ENCODE measurements at places on chromosomes 1 and 21. TPM values are rescaled to one million over a fixed set of nuclear protein-coding genes. Genes with fewer than 3 reads are reported as not detected.

Gene MAST2
- total RNA-seq: 7.1 TPM

Gene FRRS1
- 0.61 TPM for total RNA-seq

Gene PLPP3
- total RNA-seq: not detected

Gene GPR25
- total RNA-seq: 1.7 TPM

Gene SMIM1
- 1.5 TPM for total RNA-seq

Gene PEAR1
- total RNA-seq: not detected

Gene LYPD8
- not detected for total RNA-seq

Gene EGLN1
- total RNA-seq: 8.5 TPM

Gene TRPM2
- 2.0 TPM for total RNA-seq

Gene CAPN8
- total RNA-seq: 0.43 TPM

Gene KRTAP13-2
- not detected for total RNA-seq

Gene CDK18
- 4.0 TPM for total RNA-seq

GRCh38 chr1:3896396-3897000 lies 3.6 kb downstream of the C1orf174 start:
- DNase-seq: no peak

DNA sequence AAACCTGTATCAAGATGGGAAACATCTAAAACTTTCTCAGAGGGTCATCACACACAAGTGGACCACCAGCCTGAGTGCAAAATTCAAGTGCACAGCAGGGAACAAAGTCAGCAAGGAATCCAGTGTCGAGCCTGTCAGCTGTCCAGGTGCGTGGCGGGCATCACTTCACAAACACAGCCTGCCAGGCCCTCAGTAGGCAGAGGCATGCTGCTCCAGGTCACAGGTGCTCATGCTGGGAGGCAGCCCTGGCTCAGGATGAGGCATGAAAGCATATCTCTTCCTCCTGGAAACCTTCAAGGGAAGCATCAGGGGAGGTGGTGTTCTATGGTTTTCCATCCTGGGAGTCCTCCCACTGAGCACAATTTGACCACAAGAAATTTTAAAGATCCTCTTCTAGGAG lies 6.3 kb downstream of the CD2 start:
- no peak for DNase-seq

DNA sequence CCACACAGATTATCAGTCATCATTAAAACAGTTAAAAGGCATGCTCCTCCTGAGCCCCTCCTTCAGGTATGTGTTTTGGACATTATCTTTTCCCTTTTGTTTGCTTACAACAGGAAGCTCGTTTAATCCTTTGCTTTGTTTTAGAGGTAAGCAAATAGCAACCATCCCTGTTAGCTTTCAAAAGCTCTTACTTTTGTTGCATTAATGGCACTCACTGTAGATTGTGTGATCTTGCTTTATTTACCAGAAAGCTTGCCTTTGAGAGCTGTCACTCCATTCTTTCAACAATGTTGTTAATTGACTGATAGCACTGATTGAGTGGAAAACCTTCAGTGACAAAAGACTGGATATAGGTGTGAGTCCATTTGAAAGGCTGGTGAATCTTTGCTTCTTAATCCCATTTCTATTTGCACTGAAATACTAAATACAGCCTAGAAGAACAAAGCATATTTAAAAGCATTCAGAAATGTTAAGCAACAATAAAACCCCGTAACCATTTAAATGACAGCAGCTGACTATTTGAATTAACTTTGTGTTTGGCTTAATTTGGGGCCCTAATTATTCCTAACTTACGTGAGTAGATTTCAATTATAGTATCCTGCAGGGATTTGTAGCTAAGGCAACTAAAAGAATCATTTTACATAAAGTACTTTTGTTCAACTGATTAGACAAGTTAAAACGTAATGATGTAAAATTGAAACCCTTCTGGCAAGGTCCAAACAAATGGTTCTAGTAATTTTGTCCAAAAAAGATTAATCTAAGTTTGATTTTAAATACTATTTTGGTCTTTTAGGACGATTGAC lies 48.3 kb downstream of the ADGRL2 start:
- DNase-seq: no peak

DNA sequence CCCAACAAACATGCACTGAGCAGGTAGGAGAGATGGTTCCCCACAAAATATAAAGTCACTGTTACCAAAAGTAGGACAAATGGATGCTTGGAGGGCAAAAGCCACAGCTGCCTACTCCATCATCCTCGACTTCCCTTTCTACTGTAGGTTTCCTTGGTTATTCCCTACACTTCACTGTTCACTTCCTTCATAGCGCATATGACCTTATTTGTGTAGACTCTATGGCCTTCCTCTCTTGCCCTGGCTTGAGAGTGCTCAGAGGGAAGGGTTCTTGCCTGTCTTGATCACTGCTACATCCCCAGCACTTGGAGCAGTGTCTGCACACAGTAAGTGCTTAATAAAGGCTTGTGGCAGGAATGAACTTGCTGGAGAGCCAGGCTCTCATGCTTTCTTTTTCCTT lies 14.6 kb upstream of the TRNP1 start:
- no peak for DNase-seq

- DNase-seq: no peak
Observed at GRCh38 chr1:26921126-26921539, 410 bp upstream of the NUDC start.

DNA sequence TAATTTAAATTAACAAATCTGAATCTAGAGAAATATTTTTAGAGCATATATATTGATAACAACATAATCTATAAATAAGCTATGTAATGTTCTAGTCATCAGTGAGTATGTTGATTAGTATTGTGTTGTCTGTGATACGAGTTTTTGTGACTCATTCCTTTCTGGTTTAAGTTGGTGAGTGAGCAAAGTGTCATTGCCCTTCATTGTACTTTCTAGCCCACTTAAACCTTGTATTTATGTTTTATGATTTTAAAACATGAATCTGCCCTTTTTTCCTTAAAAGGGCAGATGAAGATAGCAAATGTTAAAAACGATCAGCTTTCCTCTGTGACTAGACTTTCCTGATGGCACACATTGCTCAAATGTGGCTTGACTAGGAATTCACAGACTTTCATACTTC lies 38.5 kb downstream of the MACO1 start:
- DNase-seq: no peak

DNA sequence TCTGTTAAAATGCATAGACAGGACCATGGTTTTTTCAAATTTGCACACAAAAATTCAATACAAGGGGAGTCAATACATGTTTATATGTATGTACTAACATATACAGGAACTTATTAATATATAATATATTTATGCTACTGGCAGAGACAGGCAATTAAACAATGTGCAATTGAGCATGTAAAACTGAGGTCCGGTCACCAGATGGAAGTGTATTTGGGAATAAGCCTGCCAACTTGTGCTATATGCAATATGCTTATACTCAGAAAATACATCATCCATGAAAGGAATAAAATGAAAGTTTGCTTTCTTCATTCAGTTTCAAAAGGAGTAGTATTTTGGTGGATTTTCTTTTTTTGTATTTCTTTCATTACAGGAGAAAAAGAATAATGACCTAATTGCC lies 640.2 kb upstream of the CXADR start:
- no peak for DNase-seq

- DNase-seq: no peak
Observed at GRCh38 chr1:170620164-170620563, 43.8 kb upstream of the PRRX1 start.

- no peak for DNase-seq
Observed at GRCh38 chr1:27979151-27979858, 19.5 kb downstream of the XKR8 start.

DNA sequence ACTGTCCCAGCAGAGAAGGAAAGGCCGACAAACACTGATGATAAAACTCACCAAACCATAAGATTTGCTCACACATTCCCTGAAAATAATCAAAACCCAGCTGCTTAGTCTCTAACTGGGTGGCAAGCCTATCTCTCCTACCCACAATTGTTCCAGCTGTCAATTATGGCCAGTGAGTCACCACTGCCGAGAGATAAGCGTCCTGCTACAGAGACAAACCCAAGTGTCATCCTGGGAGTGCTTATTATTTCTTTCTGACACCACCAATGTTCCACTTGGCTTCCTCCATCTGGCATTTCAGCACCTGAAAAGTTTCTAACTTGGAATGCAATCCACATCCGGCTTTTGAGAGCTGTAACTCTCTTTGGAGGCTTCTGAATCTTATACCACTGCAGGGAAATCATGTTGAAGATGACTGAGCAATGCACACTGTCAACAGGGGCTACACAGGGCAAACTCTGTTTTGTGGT lies 51.5 kb upstream of the VAV3 start:
- DNase-seq: no peak

GRCh38 chr1:243731301-243731891 lies 118.6 kb downstream of the AKT3 start:
- DNase-seq: no peak

DNA sequence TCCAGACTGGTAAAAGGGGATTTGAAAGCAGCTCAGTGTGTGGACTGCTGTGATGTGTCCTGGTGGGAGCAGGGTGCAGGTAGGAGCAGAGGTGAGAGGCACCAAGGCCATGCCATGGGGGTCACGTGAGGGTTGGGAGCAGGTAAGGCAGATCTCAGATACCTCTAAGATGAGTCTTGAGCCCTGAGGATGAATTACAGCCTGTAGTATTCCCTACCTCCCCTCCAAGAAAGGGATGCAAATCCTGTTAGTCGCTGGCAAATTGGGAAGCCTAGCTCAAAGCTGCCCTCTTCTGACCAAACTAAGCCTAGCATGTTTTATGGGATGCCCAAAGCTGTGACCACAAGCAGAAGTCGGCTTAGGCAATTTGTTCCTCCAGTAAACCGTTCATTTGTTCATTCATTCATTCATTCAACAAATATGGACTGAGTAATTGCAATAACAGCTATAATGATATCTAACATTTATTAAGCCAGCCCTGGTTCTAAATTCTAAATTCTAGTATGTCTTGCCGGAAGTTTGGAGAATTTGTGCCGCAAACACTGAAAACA lies 3.9 kb upstream of the NUAK2 start:
- DNase-seq: peak; percentile 76

DNA sequence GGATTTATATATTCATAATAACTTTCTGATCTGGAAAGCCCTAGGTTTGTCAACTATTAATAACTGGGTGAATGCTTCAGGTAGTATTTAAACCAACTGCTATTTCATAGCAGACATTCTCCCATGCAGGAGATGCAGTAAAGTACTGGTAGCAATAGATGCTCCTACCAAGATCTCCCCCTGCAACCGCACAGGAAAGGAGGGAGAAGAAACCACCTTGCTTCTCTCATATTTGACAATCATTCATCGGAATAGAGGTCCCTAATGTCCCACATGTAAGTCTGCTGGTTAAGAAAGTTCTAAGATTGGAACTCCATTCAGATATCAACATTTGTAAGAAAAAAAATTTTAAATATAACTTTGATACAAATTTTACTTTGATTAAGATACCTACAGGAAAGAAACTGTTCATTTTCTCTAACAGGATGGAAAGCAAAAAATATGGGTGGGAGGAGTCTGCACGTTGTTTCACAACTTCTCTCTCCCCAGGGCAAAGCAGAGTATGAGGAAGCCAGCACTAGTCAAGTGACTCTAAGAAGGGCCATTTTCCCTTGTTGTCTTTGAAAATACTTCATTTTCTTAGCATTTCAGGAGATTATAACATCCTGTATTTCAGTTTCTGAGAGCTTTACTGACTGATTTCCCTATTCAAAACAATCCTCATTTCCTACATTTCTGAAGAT lies at the start of gene PYHIN1:
TSS of gene PYHIN1 (plus strand) at position 498 of the 683 bp plus-strand sequence. CDS start 5,359 bp downstream, outside the sequence.
- peak; percentile 11 for DNase-seq

DNA sequence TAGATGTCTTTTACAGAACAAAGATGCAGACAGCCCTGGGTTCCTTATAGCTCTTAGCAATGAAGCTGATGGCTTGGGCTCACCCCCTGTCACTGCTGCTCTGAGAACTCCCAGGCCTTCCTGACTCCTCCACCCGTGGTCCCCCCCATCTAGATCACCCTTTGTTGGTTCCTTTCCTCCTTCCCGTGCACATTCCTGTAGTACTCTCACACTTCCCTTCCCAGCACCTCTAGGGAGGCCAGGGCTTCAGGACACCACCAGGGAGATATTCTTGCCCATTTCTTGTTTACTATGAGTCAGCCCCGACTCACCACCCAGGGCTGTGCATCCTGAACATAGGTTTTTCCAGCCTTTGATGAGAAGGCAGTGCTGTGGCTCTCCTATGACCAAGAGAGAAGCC lies 14.4 kb upstream of the NOS1AP start:
- DNase-seq: no peak

GRCh38 chr1:75058424-75058823 lies 75.8 kb upstream of the LHX8 start:
- DNase-seq: no peak

- no peak for DNase-seq
Observed at GRCh38 chr21:39675993-39676661, 63.4 kb downstream of the B3GALT5 start.

DNA sequence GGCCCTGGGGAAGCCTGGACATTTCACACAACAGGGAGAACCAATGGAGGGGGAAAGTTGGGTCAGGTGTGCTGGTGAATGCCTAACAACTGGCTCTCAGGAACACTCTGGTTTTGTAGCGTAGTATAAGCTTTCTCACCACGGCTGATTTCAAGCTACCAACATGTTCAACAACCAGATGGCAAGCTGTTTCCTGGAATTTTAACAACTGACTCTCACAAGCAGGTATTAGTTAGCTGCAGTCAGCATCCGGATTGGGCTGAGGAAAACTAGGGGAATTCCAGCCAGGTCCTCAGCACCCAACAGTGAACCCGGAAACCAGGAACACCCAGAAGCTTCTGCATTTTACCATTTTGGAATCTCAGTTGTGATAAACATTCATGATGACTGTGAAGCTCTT lies 162.3 kb upstream of the CAMK1G start:
- no peak for DNase-seq

GRCh38 chr1:232690285-232690935 lies 60.5 kb upstream of the SIPA1L2 start:
- DNase-seq: no peak

DNA sequence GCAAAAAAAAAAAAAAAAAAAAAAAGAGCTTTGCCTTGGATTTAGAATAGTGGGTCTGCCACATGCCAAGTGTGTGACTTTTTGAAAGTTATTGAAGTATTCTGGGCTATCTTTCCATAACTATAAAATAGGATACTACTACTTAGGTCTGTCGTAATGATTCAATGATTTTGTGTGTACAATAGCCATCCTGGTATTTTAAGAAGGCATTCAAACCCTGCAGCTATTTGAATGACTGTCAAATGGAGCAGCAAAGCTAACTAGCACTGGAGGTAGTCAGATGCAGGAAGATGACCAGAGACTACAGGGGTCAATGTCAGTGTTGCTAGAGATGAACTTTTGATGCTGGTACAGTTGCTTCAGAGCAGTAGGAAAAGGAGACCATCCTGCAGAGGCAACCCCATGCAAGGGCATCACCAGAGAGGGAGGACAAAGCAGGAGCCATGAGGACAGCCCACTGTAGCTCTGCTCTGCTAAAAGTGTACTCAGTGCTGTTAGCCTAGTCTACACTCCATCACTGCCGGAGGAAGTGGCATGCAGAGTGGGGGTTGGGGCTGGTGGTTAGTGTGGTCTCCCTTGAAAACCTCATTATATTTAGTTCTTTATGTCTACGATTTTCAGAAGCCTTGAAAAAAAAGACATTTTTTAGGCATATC lies 29.0 kb downstream of the DUSP10 start:
- peak; percentile 75 for DNase-seq

DNA sequence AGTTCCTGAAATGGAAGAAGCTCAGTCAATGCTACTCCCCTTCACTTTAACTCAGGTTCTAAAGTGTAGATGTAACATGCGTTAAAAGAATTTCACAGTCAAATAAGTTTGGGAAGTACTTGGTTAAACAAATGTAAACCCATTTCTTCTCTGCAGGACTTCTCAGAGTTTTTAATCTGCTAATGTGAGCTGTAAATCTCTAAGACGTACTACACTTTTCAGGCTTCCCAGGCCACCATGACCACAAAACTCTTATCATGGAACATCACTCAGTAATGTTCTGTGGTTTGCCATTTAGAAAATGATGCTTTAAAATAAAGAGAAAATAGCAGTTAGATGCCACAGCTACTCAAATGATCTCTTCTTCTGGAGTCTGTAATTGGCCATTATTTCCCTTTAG lies 104.3 kb downstream of the HHIPL2 start:
- DNase-seq: no peak
